ENCODE measurements at places on chromosomes 7 and 10.

- no peak for DNase-seq
Measured at GRCh38 chr7:30038196-30038980, 10.2 kb downstream of the PLEKHA8 start.

GRCh38 chr7:68892236-68892635 is 706.0 kb upstream of the AUTS2 start:
- DNase-seq, result no peak

DNA sequence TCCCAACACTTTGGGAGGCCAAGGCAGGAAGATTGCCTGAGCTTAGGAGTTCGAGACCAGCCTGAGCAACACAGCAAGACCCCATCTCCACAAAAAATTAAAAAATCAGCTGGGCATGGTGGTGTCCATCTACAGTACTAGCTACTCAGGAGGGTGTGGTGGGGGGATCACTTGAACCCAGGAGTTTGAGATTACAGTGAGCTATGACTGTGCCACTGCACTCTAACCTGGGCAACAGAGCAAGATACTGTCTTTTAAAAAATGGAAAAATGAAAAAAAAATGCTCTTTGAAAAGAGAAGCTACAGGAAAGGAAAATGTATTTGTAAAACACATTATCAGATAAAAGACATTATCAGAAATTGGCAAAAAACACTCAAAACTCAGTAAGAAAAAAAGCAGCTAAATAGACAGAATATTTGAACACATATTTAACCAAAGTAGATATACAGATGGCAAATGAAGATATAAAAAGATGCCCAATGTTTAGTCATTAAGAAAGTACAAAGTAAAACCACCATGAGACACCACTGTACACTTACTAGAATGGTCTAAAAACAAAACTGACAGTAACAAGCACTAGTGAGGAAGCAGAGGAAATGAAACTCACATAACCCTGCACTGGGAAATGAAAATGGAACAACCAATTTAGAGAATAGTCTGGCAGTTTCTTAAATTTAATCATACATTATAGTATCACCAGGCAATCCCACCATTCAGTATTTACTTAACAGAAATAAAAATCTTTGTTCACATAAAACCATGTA is 40.5 kb downstream of the NRBF2 start:
- no peak for DNase-seq

- no peak for DNase-seq
Measured at GRCh38 chr7:128103498-128104107, 72.4 kb upstream of the LRRC4 start.

GRCh38 chr10:48470115-48470892 is 134.6 kb downstream of the ARHGAP22 start:
- no peak for DNase-seq

GRCh38 chr7:33137103-33137502 is 7.7 kb downstream of the BBS9 start:
- no peak for DNase-seq

DNA sequence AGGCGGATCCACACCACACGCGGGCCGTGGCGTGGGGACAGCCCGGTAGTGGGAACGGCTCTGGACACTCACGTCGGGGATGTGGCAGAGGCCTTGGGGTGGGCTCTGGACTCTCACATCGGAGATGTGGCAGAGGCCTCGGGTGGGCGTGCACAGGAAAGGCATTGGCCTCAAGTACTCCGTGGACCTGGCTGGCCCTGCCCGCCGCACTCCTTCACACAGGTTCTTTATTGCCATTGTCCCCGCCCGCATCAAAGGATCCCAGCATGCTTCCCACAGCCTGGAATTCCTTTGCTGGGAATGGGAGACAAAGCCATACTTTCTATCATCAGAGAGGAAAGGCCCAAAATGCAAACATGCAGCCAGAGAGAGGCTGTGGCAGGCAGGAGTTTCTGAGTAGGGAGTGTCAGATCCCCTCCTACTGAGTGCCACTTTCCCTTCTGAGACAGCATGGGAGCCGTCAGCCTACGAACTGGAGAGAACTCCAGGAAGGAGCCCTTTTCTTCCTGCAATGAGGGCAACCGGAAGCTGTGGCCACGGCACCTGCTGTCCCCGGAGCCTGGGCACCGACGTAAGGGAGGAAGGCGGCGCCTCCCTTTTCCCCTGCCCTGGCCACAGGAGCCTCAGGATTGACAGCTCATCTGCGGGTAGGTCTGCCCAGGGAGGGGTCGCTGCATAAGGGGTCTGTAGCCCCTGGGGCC is 51.5 kb downstream of the RBM17 start:
- peak; percentile 43 for DNase-seq

DNA sequence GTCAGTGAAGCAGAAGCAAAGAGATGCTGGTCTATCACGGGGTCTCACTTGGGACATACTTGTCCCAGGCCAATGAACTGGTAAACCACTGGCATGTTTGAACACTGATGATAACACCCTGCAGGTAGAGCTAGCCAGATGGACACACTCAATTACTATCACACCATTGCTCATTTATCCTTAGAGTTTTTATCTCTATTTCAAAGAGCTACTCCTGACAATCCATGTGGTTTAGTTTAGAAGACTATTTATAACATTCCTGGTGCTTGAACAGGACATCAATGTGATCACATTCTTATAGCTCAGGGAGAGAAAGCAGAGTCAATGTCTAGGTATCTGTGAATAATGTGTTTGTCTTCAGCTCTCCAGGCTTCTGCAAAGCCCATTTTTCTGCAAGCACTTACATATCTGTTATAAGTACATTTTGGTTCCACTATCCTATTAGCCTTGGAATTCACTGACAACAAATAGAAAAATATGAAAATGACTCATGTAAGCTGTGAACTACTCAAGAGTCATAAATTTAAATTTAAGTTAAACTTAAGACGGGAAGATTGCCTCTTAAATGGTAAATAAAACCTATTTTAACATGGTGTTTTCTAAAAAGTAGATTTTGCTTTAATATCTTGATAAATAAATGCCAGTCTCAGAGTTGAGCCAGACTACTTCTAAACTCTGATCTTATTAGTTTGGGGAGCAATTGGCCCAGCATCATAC is 106.7 kb upstream of the MBL2 start:
- no peak for DNase-seq

DNA sequence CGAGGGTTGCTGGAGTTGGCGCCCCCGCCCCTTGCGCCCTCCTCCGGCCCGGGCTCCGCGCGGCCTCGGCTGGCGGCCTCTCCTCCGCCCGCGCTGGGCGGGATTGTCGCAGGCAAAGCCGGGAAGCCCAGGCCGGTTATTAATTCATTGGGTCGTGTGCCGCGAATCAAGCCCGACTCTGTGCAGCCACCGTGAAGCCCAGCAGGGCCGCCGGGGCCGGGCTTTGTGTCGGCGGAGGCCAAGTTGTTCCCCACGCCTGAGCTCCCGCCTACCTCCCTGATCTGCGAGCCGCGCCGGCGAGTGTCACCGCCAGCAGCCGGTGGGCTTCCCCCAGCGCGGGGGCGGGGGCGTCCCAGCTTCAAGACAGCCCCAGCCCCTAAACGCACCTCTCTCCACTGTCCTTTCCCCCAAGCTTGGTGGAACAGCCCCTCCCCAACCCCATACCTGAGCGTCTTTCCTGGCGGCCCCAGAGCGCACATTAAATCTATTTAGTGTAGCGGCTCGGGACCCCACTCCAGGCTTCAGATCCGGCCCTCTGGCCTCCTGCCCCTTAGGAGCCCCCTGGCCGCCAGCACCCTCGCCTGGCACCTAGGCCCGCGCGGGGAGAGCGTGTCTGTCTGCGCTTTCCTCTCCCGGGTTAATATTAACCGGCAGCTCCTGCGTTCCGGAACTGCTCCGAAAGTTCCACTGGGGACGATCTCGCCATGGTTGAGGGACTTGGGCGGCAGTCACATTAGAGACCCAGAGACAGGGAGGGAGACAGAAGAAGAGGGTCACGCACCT is 3.5 kb downstream of the SHH start:
- no peak for DNase-seq

GRCh38 chr10:110174201-110174600 is 33.2 kb upstream of the MXI1 start:
- no peak for DNase-seq

DNA sequence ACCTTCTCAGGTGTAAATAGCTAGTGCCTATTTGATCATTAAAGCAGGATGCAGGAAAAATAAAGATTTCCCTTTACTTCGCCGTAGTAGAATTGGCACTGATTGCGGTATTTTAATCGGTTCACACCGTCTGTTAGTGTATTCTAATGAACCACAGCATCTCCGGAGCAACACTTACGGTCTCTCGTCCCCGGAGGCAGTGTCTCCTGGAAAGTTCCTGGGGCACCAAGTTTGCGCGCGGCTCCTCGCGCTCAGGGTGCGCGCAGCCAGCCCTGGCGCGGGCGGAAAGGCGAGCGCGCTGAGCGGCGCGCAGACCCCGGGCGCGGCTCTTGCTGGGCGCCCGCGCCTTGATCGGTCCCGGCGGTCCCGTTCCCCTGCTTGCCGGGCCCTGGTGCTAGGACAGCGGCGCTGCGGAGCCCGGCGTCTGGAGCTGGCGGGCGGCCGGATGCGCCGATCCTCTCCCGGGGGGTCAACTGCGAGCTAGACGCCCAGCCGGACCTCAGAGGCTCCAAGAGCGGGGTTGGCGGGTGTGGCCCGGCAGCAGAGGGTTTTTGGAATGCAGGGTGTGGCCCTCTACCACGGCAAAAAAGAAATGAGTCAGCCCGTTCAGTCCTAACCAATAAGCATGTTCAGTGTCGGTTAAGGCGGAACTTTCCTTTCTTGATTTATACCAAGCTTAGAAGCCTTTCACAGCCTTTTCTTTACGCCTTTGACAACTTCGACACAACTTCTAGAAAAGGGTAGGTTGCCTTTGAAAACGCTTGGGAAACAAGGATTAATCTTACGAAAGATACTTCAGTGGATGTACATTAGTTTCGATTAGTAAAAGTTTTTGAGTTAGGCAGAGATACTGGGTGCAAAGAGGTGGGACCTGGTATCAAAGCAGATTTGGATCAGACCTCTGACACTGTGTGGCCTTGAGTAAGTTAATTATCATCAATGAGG is 166.8 kb upstream of the ASAH2 start:
- no peak for DNase-seq

DNA sequence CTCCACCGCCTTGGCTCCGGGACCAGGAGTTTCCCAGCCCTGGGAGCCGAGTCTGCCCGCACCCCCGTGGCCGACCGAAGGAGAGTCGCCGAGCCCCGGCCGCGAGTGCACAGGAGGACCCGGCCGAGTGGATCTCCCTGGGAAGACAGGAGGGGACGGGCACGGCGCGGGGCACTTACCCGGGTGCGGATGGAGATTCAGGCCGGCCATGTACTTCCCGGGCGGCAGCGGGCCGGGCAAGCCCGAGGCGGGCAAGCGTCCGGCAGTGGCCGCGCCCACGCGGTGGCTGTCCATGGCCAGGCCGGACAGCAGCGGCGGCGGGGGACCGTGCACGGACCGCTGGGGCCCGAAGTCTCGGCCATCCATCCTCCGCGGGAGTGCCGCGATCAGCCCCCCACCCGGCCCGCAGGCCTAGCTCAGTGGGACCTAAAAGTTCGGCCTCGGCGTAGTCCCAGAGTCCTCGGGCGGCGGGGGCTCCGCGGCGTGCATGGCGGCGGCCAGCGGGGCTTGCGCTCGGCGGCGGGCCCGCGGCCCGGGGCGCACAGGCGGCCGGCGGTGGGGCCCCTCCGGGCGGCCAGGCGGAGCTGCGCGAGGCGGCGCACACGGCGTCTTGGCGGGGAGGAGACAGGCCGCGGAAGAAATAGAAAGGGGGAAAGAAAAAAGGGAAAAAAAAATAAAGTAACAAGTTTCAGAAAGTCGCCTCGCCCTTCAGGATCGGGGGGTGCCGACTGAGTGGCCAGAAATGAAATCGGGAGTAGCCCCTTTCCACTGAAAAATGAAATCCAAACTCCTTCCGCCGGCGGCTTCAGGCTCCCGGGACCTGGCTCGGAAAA is 2.5 kb downstream of the TNRC18 start:
- no peak for DNase-seq

- no peak for DNase-seq
Measured at GRCh38 chr10:114397651-114398145, 6.6 kb downstream of the AFAP1L2 start.

DNA sequence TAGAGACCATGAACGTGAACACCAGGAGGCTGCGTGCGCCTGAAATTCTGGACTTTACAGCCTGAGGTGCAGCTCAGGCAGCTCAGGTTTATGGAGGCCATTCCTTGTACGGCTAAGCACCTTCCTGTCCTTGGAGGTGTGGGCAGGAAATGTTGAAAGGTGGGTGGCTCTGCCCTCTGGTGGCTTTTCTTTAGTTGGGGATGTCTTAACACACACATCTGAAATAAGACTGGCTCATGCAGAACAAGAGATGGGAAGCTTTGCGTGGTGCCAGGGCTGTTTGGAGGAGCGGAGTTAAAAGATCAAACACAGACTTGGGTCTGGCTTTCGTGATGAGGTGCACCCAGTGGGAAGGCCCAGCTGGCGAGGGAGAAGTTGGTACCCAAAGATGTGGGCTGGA is 64.1 kb downstream of the DOCK1 start:
- DNase-seq, result no peak

- DNase-seq, result no peak
Measured at GRCh38 chr7:88217675-88218428, 2.0 kb downstream of the SRI start.

DNA sequence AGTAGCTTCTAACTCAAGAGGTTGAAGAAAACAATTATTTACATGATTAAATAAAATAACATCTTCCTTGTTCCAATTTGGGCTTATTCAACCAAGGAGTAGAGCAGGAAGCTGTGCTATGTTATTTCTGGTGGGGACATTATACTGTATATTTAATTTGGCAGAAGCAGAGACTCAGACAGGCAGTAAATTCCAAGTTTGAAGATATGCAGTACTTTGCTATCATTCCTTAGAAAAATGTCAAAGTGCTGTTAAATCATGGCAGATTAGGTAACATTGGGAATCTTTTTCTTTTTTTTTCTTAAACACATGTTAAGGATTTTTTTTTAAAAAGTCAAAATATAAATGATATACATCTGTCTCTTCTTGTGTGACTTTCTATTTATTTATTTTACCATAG is 190.1 kb downstream of the SUGCT start:
- no peak for DNase-seq

- no peak for DNase-seq
Measured at GRCh38 chr7:51134013-51134441, 182.6 kb downstream of the COBL start.

DNA sequence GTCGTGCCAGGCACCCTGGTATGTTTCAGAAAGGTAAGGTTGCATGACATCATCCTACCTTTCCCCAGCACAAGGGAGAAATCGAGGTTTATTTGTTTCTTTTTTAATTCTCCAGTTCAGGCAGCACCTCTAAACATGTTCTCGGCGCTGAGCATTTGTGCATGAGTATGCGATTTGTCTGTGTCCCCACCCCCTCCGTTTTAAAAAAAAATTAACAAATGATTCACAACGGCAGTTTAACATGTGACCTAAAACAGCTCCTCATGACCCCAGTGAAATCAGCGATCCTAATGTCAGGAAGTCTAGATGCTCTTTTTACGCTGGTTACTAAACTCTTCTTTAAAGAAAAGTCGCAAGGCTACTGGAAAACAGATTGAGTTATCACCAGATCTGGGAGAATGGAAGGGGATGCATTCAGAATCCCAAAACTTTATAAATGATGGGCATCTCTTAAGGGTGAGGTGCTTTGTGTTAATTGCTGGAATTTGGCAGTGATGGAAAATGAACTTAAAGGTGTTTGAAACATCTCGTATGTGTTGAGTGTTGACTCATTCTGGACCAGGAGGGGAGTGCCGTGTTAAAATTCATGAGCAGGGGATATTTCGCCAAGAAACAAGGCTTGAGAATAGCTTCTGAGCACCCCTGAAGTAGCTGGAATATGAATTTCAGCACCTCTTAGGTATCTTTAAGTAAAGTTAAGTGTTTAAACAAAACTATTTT is 106.8 kb upstream of the PDCD4 start:
- no peak for DNase-seq

Data from T-helper 1 cell (primary cell).